ENCODE measurements at places on chromosomes 16 and 17. TPM values are rescaled to one million over a fixed set of nuclear protein-coding genes. Genes with fewer than 3 reads are reported as not detected.

DNA sequence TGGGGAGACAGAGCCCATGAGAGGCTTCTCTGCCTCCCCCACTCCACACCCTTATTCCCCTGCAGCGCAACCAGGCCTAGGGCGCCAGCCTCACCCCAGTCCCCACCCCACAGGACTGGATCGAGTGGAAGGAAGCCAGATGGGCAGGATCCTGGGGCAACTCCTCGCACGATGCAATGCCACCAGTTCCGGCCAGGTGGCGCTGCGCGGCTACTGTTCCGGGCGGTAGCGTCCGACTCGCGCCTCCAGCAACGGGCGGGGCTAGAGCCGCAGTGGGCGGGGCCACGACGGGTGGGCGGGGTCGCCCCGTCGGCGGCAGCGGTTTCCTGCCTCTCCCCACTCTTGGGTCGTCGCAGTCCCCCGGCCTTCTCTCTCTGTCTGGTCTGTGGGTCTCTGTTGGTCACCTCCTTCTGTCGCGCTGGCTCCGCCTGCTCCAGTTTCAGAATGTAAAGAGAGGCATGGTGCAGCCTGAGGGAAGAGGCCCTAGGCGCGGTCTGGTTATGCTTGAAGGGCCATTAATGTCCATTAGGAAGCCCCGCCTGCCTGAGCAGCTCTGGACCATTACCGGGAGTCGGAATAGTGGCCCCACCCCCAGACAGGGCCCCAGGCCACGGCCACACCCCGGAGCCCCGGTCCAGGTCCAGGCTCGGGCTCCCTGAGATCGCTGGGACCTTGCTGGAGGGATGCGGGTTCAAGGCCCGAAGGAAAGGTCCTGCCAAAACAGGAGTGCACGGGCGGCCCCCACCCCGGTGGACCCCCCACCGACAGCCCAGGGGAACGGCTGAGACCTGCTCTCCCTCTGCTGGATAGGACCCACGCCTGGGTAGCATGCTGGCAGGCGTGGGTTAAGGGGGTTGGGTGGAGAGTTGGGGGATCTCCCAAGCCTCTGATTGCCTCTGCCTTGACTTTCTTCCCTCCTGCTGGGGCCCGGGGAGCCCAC, 3.3 kb upstream of the NHERF2 start:
- DNase-seq, result peak; percentile 98

DNA sequence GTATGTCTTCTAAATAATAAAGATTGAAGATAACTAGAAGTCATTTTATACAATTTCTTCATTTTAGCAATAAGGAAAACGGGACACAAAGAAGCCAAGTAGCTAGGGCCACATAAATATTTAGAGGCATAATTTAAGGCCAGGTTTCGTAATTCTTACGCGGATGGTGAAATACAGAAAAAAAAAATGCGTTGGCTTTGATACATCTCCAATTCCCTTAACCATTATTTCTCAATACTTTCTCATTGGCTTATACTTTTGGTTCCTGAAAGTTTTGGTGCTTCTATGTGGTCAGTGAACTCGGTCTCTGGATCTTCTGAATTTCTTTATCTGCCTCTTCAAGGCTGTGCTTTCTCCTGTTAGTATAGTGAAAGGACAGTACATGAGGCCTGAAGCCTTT, 888.1 kb downstream of the KCNJ2 start:
- DNase-seq, result no peak

The MFAP4 gene
- total RNA-seq, result 213 TPM

GRCh38 chr17:3012926-3013581, 50.4 kb downstream of the OR1D5 start:
- peak; percentile 71 for DNase-seq

Measured in mesothelial cell of epicardium (in vitro differentiated cells).